Nephron progenitor cell (in vitro differentiated cells): ENCODE measurements at places on chromosomes 1 and 21.

DNA sequence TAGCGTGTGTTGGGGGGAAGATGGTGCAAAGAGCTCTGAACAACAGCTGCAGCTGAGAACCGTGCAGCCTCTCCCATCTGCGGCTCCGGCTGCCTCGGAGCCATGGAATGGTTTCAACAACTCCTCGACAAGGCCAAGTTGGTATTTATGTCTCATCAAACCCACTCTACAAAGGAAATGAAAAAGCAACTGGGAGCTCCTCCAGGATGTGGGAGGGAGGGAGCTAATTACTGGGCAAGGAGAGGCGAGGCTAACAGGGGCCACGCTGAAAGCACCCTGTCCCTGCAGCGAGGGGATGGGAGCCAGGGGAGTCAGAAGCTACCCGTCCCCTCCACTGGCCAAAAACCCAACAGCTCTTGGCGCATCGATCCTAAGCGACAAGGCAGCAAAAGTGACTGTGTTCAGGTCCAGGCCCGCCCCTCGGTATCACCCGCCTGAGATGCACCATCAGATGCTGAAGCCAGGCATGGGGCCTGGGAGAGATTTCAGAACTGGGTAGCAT lies 63.1 kb downstream of the ACOT7 start:
- peaks cover 4% of the 10 kb centered on the region for H3K36me3 ChIP-seq
- H3K4me1 ChIP-seq: peaks cover 33% of the 10 kb centered on the region
- no peak overlapping the region for H3K27ac ChIP-seq
- no peak for DNase-seq
- H3K27me3 ChIP-seq: no peaks in the 10 kb centered on the region

- H3K27me3 ChIP-seq: peaks cover 57% of the 10 kb centered on the region
- no peak overlapping the region for H3K4me3 ChIP-seq
- peaks cover 17% of the 10 kb centered on the region for H3K4me1 ChIP-seq
- H3K36me3 ChIP-seq: no peaks in the 10 kb centered on the region
- no peak overlapping the region for H3K27ac ChIP-seq
Measured at GRCh38 chr1:25140073-25140797, 92.1 kb downstream of the SYF2 start.

GRCh38 chr1:17215545-17215890 lies 10.6 kb downstream of the PADI1 start:
- no peak for DNase-seq
- H3K4me1 ChIP-seq: peaks cover 60% of the 10 kb centered on the region
- H3K36me3 ChIP-seq: no peaks in the 10 kb centered on the region
- H3K4me3 ChIP-seq: no peak overlapping the region
- H3K27ac ChIP-seq: no peak overlapping the region
- H3K27me3 ChIP-seq: peaks cover 7% of the 10 kb centered on the region

- DNase-seq: no peak
- H3K27ac ChIP-seq: no peak overlapping the region
- peaks cover 1% of the 10 kb centered on the region for H3K27me3 ChIP-seq
Measured at GRCh38 chr21:26892151-26892550, 46.9 kb upstream of the ADAMTS1 start.

- no peaks in the 10 kb centered on the region for H3K36me3 ChIP-seq
- H3K4me1 ChIP-seq: peaks cover 18% of the 10 kb centered on the region
- no peak overlapping the region for H3K4me3 ChIP-seq
- H3K27me3 ChIP-seq: peaks cover 3% of the 10 kb centered on the region
- no peak overlapping the region for H3K27ac ChIP-seq
- DNase-seq: no peak
Measured at GRCh38 chr1:101843160-101843559, 153.6 kb downstream of the OLFM3 start.

GRCh38 chr1:94979656-94980581 lies 53.0 kb upstream of the CNN3 start:
- no peaks in the 10 kb centered on the region for H3K27me3 ChIP-seq
- peaks cover 24% of the 10 kb centered on the region for H3K4me1 ChIP-seq
- no peak for DNase-seq
- peaks cover 8% of the 10 kb centered on the region for H3K36me3 ChIP-seq
